ENCODE measurements at places on chromosomes 5 and 9.

GRCh38 chr9:37468620-37469019 is 3.4 kb upstream of the ZBTB5 start:
- no peak for DNase-seq

DNA sequence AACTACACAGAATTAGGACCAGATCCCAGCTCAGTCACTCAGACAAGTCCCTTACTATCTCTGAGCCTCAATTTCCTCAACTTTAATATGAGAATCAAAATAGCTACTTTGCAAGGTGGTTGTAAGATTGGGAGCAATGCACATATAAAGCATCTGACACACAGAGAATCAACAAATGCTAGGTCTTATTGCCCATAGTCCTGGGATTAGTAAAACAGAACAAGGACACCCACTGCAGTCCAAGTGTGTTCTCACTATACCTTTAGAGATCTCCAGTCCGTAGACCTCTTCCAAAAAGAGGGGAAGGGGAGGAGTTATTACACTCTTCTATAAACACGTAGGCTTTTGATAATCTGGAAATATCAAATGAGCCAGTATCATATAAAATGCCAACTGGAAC is 190.0 kb downstream of the CCDC192 start:
- no peak for DNase-seq

GRCh38 chr9:131395157-131396098 is 1.5 kb downstream of the PRRC2B start:
- DNase-seq: no peak

GRCh38 chr9:124769549-124770358 is 1.4 kb downstream of the NR6A1 start:
- no peak for DNase-seq

GRCh38 chr5:33364406-33364805 is 76.4 kb upstream of the TARS1 start:
- DNase-seq: no peak

DNA sequence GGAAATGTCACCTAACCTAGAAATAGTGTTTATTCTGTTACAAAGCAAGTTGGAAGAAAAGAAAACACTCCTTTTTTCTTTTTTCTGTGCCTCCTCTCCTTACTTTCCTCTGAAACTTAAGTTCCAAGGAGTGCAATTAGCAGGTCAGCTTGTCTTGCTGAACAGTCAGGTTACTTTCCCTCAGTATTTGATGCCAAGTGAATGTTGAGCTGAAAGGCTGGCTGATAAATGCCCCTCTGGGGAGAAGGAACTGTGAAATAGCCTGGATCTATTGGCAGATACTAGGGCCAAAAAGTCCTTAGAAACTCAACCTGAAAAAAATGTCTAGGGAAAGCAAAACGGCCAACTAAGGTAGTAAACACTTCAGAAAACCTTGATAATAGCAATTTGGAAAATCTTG is 43.6 kb downstream of the GRIA1 start:
- no peak for DNase-seq

DNA sequence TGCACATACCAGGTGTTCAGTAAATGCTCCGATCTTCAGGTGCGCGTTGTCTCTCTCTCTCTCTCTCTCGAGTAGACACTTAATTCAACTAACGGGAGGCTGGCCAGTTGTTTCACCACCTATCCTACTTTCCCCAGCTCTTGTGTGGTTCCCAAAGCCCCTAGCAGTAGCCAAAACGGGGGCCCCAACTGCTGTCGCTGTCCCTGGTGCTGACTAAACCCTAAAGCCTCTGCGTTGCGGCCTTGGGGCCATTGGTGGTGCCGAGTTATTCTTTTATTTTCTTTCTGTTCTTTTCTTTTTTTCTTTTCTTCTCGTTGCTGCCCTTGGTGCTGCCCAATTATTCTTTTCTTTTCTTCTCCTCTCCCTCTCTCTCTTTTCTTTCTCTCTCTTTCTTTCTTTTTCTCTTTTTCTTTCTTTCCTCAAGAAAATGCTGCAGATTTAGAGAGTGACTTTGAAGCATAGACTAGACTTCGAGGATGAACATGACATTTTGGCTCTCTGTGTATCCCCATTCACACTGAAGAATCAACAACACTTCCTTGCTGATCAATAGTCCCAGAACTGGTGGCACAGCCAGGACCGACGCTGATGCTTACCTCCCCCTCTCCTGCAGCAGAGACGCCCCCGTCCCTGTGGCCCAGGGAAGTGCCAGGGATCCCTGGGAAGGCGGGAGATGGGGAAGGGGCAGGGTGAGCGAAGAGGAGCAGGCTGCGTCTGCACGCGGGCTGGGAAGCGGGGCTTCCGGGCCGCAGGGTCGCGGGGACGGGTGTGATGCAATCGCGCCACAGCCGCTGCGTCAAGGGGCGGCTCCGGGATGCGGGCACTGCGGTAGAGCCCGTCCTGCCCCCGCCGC is at the start of gene FBLL1:
FBLL1 (plus strand) TSS at position 785 of the 853 bp plus-strand sequence. CDS start 200 bp downstream, outside the sequence.
- DNase-seq: no peak

- no peak for DNase-seq
Measured at GRCh38 chr9:16869882-16870595, 431 bp downstream of the BNC2 start.

GRCh38 chr5:54385994-54386393 is 69.5 kb upstream of the HSPB3 start:
- DNase-seq: no peak

DNA sequence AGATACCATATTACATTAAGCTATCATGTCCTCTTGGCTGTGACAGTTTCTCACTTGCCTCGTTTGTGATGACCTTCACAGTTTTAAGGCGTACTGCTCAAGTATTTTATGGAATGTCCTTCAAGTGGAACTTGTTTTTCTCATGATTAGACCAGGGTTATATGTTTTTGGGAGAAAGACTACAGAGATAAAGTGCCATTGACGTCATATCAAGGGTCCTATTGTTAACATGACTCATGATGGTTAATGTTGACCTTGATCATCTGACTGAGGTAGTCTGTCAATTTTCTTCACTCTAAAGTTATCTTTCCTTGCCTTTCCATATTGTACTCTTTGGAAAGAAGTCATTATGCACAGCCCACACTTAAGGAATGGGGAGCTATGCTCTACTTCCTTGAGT is 17.8 kb upstream of the PTBP3 start:
- no peak for DNase-seq

DNA sequence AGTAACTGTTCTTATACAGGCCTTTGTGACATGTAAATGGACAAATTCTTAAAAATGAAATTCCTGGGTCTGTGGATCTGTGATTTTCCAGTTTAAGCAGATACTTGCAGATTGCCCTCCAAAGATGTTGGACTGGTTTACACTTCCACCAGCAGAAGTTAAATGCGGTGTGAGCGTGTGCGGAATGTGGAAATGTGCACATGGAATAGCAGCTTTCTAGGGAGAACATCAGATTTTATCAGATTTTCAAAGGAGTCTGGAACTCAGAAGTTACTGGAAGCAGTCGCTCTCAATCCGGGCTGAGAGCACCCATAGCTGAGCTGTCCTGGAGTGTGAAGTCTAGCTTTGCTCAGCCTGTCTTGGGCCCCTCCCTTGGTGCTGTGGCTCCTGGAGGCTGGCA is 97.4 kb downstream of the PPARGC1B start:
- no peak for DNase-seq

DNA sequence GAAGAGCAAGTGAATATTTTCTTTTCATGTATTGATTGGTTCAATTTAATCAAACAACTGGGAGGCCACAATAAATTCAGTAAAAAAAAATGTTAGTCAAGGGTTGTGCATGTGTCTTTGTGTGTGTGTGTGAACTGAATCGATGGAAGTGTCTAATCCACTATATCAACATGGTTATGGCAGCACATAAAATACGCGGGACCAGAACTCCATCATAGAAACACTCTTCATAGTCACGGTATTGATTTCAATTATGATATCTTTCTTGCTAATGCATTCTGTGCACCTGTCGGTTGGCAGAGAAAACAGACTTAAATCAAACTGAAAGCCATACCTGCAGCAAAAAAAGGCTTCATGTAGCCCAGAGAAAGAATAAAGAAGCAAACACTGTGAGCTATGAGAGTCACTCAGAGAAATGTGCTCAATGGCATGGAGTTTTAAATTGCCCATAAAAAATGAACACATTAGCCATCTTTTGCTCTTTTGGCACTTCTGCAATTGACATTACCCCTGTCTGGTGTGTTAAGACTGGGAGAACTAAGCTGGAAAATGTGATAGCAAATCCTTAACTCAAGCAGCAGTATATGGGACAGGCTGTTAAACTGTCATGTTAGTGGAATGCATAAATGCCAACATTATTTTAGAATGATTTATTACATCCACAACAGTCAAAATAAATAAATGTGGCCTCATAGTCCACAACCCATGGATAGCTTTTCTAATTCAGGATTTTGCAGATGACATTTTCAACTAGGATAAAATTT is 642.4 kb upstream of the C9orf72 start:
- no peak for DNase-seq

GRCh38 chr9:122453677-122454135 is 24.0 kb downstream of the OR1J1 start:
- no peak for DNase-seq

GRCh38 chr5:154811653-154812465 is 38.5 kb downstream of the FAXDC2 start:
- DNase-seq: peak; percentile 50

- DNase-seq: no peak
Measured at GRCh38 chr9:134189145-134189469, 24.7 kb upstream of the RNU6ATAC start.

GRCh38 chr5:91151947-91152346 is 231.2 kb downstream of the ARRDC3 start:
- peak; percentile 41 for DNase-seq

GRCh38 chr5:88188458-88189132 is 80.0 kb downstream of the TMEM161B start:
- DNase-seq: no peak

DNA sequence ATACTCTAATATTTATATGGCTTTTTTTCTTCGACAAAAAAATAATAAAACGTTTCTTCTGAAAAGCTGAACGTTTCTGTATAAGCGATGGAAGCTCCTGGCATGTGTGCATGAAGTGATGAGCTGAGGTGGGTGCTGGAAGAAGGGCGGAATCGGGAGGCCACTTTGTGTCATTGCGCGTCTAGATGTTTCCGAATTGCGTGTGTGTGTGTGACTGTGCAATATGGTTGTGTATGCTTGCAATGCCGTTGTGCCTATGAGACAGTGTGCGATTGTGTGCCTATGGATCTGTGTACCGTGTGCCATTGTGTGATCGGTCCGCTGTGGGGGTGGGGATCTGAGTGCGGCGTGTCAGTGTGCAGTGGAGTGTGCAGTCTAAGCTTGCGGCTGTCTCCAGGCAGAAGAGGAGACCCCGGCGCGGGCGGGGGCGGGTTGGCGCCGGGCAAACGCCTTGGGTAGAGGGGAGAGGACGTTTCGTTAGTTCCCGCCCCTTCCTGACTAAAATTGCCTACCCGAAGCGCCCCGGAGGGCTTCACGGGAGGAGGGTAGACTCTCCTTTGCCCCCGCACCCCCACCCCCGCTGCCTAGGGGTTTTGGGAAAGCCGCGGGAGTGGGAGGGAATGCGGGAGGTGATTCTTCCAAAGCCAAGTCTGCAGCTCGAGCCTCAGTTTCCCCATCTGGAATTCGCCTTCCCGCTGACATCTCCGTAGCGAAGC is 24.2 kb downstream of the PCDHGC5 start:
- no peak for DNase-seq

- DNase-seq: no peak
Measured at GRCh38 chr9:136840877-136841645, 1.2 kb upstream of the AJM1 start.

DNA sequence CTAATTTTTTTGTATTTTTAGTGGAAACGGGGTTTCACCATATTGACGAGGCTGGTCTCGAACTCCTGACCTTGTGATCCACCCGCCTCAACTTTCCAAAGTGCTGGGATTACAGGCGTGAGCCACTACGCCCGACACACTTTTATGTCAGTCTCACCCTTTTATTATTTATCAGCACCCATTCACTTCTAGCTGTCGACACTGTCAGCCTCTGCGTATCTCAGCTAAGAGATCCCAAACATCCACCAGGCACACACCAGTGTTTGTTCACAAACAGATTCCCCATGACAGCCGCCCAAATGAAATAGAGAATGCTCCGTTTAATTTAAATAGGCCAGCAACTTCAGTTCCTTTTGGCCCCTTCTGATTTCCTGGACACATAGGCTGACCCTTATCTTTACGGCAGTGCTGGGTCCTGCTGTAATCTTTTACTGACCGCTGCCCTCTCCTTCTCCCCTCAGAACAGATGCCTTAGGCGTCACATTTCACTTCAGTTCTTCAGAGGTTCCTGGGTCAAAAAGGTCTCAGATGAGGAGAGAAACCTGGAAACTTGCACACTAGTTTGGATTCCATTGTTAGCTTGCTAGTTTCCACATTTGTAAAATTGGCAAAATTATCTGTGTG is 43.1 kb upstream of the CKMT2 start:
- no peak for DNase-seq

GRCh38 chr9:133443982-133444381 is 15.8 kb upstream of the CACFD1 start:
- DNase-seq: no peak

GRCh38 chr9:14722391-14723035 is at the start of gene CER1:
TSS of gene CER1 (minus strand) at chr9:14722733. CDS start at chr9:14722672, 61 bp downstream.
- DNase-seq: no peak

GRCh38 chr5:34521628-34522290 is 134.4 kb upstream of the RAI14 start:
- no peak for DNase-seq

- no peak for DNase-seq
Measured at GRCh38 chr5:96125231-96125891, 163.7 kb upstream of the ELL2 start.

- no peak for DNase-seq
Measured at GRCh38 chr9:106467113-106467864, 395.7 kb upstream of the ZNF462 start.

- no peak for DNase-seq
Measured at GRCh38 chr5:166708291-166708690, 1583.2 kb upstream of the WWC1 start.

DNA sequence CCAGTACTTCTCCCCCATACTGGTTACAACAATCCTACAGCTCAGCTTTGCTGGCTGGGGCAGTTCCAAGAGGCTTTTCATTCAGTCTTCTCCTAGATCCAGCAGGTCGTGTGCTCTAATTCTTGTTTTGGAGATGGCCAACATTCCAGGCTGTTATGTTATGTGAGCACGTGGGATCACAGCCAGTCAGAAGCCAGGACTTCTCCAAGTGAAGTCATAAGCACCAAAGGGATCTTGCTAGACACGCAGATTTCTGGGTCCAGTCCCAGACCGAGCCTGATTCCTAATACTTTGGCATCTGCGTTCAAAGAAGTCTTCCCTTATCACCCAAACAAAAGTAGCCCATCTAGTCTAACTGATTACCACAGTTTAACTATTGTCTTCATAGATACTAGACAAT is 1.4 kb upstream of the LARP1 start:
- peak; percentile 95 for DNase-seq

DNA sequence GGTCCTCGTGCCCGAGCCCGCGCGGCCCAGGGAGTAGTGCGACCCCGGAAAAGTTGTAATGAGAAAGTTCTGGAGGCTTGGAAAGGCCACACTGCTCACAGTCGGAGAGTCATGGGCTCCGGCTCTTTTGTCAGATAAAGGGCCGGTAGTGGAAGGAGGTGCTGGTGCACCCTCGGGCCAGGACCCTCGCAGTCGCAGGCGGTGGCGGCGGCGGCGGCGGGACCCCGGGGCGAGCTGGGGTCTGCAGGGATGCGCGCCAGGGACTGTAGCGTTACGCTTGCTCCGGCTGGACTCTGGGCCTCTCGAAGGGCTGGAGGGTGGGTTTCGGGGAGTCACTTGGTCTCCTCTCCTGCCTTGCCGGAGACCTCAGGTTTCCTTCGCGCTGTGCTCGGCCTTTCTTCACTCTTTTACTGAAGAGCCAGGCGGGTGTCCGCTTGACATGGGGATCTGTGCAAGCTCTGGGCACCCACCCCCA is 1.5 kb downstream of the RORB start:
- DNase-seq: no peak

GRCh38 chr9:114108016-114108833 is 9.1 kb upstream of the KIF12 start:
- peak; percentile 47 for DNase-seq
